ENCODE measurements at places on chromosomes 1 and 21.

DNA sequence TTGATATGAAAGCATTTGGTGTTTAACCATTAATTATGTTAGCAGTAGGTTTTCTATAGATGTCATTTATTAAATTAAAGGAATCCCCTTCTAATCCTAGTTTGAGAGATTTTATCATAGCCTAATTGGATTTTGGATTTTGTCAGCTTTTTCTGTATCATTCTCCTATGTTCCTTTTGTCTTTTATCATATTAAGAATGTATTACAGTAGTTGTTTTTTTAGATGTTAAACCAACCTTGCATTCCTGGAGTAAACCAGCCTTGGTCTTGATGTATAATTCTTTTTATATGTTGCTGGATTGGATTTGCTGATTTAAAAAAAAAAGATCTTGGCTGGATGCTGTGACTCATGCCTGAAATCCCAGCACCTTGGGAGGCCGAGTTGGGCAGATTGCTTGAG, 5.6 kb downstream of the SETDB1 start:
- DNase-seq, result no peak

GRCh38 chr1:15107058-15107687, 46.4 kb upstream of the TMEM51 start:
- DNase-seq, result no peak

DNA sequence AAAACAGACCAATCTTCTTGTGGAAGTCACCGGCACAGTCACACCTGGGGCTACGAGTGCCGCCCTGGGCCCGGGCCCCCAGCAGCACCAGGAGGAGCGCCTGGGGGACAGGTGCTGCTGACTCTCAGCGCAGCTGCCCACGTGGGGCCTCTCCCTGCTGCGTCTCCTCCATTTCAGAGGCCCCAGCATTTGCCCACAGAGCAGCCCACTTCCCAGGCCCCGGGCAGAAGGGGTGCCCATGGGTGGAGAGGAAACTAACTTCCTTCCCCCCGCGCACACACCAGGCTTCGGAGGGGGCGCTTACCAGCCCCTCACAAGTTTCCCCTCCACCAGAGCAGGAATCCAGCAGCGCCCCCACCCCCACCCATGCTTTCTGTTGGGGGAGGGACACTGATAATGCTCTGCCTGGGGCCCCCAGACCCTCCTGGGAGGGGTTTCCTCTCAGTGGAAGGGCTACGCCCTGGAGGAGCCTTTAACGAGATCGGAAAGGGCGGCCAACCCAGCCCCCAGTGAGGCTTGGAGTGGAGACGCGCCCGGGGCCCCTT, 440 bp downstream of the TNFRSF25 start:
- no peak for DNase-seq

DNA sequence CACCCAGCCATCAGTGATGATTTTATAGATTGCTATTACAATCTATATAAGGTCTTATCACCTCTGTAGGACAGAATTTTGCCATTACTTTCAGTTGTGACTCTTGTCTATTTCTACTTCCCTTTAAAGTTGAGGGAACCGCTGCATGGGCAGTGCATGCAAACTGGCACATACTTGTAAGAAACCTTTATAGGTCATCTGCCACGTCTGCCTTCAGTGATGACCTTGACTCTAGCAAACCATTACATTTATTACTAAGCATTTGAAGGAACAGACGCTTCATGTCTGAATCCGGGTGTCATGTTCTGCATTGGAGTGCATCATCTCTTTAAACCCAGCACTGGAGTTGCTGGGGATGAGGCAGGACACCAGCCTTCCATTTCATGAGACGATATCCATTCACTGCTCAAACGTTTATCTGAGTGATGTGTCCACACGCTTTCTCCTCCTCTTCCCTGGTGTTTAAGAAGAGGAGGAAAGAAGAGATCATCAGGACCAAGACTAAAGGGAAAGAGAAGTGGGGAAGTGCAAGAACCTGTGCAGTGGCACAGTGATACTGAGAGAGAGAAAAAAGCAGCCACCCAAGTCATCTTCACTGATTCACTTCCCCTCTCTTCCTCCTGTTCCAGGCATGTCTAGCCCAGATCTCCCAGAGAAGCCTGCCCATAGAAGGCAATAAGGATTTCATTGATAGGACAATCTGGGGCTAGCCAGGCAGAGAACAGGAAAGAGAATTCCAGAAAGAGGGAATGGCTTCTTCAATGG, 14.1 kb downstream of the CCSAP start:
- DNase-seq, result no peak

DNA sequence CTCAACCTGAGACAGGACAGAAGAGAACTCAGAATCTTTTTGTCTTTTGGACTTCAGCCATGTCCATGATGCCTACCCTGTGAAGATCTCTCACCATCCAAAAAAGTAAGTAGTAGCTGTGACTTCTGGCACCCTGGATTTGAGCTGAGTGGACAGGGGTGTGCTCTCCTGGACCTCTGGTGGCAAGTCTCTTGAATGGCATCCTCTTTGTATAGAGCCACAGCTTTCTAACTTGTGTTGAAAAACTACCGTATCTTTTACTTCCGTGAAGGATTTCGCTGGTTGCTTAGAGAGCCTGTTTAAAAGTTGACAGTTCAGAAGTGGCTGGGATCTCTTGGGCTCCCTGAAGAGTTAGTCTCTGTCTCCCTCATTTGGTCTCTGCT, 1.8 kb downstream of the MFN2 start:
- DNase-seq, result no peak

- DNase-seq, result no peak
Measured at GRCh38 chr1:99728494-99729235, 37.8 kb downstream of the FRRS1 start.

DNA sequence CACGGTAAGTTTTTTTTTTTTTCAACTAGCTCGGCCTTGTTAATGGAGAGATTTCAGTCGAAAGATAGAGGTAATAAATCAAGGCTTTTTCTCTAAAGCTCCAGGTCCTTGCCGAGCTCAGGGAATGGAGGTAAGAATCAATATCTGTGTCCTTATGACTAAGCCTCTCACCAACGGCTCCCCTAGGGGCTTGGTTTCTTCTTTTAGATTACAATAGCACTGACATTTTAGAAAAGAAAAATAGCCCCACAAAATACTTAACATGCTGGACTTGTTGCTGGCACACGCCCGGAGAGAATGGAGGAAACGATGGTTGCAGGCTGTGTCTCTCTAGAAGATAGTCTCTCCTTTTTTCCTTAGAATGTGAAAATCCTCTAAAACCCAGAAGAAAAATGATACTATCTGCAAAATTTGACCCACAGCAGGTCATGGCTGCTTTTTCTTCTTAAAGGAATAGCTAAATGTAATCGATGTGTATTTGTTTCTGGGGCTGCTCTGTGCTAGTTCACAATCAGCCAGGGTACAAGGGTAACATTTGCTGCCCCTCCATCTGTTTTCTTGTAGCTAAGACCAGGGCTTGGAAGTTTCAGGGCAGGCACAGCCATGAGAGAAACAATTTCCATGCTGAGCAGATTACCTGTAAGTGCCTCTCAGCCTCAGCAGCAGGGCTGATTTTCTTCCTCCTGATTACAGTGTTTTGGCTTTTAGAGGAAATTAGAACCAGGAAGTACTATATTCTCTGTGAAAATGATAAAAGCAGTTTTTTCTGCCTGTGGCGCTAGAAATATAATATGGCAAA, 86.2 kb upstream of the GNG12 start:
- no peak for DNase-seq

- DNase-seq, result no peak
Measured at GRCh38 chr1:22133931-22134324, 9.0 kb downstream of the WNT4 start.

DNA sequence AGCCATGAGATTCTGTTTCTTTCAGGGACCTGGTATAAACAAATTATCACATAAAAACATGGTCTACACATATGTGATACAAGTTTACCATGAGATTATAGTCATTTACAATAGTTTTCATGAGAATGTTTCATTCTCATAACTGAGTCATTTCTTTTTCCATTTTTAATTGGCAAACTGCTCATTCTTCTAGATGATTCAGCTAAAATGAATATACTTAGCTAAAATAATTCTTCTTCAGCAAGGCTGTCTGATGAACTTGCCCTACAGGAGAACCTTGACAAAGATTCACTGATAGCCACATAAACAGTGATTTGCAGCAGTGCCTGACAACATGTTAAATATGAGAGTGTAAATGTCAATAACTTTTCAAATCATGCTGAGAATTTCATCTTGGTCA, 253.2 kb downstream of the FMN2 start:
- no peak for DNase-seq

- no peak for DNase-seq
Measured at GRCh38 chr1:33320619-33321165, at the start of gene A3GALT2. Gene A3GALT2 (minus strand): TSS chr1:33321098. CDS start chr1:33321098, 0 bp downstream.

DNA sequence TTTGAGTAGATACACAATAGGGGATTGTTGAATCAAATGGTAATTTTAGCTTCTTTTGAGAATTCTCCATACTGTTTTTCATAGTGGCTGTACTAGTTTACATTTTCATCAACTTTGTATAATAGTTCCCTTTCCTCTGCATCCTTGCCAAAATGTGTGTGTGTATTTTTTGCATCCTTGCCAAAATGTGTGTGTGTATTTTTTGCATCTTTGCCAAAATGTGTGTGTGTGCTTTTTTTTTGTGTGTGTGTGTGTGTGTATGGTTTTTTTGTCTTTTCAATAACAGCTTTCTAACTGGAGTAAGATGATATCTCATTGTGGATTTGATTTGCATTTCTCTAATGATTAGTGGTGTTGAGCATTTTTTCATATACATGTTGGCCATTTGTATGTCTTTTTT, 105.4 kb downstream of the ATP6V1G3 start:
- DNase-seq, result no peak

GRCh38 chr21:39319814-39320332, 6.4 kb upstream of the BRWD1 start:
- DNase-seq, result no peak

DNA sequence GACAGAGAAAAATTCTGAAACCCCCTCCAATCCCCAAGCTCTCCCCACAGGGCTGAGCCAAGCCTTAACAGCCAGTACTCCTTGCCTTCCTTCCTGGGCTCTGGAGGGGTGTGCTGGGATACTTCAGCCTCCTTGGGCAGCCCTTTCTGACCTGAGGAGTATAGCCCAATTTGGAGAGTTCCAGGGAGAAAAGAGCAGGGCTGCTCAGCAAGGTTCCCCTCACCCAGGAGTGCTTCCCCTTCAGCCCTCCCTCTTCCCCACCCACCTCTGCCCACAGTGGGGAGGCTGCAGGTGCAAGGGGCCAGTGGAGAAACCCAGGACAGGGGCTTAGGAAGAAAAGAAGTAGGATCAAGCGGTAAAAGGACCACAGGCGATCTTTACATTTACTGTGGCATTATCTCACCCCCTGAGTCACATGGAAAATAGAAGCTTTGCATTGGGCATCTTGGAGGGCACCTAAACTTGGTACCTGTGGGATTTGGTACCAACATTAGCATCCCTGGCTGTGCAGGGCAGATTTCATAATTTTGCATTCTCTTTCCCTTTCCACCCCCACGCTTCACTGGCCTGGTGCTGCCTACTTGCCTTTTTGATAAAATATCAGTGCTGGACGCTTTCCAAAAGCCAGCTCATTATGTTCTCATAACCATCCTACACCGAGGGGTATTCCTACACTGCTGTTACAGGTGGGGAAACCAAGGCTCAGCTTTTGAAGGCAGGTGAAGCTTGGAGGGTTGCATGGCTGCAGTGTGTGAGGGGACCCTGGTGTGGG, 2.8 kb upstream of the ADORA1 start:
- no peak for DNase-seq

GRCh38 chr1:3463408-3463863, 9.0 kb downstream of the ARHGEF16 start:
- DNase-seq, result peak; percentile 41

- no peak for DNase-seq
Measured at GRCh38 chr1:10606064-10606463, 131.3 kb downstream of the PEX14 start.

DNA sequence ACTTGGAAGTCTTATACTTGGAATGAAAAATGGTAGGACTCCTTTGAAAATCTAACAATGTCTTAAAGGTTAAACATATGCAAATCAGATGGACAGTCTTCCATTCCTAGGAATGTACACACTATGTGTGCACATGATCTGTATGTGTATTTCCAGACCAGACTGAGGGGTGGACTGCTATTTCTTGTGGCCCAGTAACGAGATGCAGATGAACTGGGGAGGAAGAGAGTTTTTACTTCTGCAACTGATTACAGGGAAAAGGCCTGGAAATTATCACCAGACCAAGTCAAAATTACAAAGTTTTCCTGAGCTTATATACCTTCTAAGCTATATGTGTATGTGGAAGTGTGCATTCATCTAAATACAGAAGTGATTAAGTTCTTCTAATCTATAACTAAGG, 17.7 kb downstream of the NBPF3 start:
- no peak for DNase-seq

GRCh38 chr1:12453400-12454343, 164.3 kb downstream of the DHRS3 start:
- no peak for DNase-seq

- DNase-seq, result no peak
Measured at GRCh38 chr1:89112871-89113613, 12.9 kb downstream of the GBP2 start.

DNA sequence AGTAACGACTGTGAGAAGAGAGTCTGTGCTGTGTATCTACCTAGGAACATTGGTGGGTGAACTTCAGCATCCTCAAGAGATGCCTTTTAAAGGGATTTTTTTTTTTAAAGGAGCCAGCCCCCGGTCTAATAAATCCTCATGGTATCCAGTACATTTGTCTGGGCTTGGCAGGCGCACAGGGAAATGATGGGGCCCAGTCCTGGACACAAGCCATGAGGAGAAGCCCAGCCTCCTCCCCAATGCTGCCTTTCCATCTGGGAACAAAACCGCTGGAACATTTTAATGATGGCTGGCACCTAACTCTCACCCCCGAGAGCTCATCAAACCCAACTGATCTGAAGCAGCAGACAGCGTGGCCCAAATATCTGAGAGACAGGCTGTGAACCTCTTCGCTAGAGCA, 64.2 kb downstream of the ACOT7 start:
- DNase-seq, result peak; percentile 64

DNA sequence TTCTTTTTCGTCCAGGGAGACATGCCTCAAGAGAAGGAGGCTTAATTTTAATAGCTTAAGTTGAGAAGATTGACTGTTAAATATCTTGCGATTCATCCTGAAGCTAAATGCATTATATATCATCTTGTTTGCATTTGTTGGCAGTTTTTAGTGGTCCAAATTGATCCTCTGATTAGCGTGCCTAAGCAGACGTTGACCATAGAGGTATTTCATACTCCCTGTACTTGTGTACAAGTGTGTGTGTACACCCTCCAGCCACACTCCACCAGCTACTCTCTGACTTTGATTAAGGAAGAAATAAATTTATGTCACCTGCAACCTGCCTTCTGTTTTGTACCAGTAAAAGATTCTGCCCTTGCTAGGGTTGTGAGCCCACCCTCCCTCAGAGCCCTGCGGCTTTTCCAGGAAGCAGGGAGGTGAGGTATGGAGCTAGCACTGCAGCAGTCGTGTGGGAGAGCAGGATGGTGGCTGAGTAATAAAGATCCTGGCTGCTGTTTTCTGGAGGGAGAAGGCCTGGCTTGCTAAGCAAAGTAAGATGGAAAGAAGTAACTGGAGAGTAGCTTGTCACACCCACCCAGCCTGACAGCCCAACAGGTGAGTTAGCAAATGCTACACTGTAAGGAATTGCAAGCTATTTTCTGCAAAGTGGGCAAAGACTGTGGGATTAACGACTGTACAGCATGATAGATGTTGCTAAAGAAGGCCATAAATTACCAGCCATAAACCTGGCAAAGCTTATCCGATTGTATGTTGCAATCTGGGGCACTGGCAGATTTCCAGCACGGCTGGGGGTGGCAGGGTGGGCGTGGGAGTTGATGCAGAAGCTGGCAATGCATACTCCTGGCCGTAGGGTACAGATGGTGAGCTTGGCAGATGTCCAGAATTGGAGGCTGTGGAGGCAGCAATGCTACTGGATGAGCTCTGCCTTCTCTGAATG, 170.2 kb downstream of the TNR start:
- no peak for DNase-seq
